CD4-positive, alpha-beta T cell (primary cell): ENCODE measurements at places on chromosomes 4 and X.

GRCh38 chr4:81492606-81493230 is 21.0 kb upstream of the RASGEF1B start:
- DNase-seq = no peak

DNA sequence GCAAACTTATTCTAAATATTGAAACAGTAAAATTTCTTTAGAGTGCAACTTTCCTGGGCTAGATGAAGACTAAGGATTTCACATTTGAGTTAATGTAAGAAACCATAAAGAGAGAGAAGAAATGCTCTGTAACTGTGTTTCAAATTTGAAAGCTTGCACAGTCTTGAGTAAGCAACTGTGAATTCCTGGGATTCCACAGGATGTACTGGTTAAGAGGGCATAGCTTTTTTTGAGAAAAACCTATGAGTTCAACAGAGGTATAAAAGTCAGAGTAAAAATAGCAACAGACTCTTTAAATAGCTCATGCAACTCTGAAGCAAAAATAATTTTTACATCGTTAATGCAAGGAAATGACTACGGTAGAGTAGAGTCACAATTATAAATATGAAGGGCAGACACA is 25.5 kb downstream of the ZNF330 start:
- no peak for DNase-seq

DNA sequence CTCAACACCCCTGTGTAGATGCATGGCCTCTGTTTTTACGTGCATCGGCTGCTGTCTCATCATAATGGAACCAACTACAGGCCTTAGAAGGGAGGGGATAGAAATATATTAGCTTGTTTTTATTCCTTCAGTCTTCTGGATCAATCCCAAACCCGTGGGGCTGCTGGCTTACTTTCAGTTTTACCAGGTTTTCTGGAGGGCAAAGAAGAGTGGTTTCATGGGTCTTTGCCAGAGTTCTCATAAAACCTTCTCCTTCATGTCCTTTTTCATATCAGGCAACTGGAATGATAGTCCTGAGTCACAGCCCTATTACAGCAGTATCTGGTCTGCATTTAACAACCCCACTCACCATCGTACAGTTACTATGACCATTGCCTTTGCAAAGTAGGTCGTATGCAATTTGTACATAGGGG is 34.6 kb downstream of the PPP2R2C start:
- no peak for DNase-seq

DNA sequence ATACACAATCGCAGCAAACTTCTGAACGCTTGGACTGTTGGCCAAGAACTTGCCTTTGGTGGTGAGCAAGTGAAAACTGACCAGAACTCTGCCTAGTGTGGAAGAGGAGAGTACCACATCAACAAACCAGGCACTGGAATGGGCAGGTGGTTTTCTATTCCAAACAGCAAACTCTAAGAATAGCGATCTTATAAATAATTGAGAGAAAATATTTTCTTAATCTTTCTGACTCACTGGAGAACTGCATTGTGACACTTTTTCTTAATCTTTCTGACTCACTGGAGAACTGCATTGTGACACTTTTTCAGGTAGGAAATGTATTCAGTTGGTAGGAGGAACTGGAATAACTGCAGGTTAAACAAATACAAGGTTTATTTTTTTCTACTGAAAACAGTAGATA is 57.0 kb upstream of the SORBS2 start:
- DNase-seq = no peak

GRCh38 chr4:70903291-70903603 is 1.1 kb downstream of the MOB1B start:
- DNase-seq = no peak

GRCh38 chrX:125295337-125295736 is 24.3 kb upstream of the TEX13C start:
- DNase-seq = no peak

DNA sequence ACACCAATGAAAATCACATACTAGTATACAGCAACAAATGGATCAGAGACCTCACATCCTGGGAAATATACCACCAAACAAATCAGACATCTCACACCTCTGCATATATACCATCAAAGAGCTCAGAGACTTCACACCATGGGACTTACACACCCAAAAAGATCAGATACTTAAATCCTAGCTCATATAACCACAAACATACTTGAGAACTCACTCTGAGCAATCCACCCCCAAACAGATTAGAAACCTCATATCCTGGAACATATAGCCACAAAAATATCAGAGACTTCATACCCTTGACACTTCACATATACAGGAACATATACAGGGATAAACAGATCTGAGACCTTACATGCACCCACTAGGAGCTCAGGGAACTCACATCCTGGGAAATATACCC is 32.1 kb downstream of the SUV39H1 start:
- DNase-seq = no peak

DNA sequence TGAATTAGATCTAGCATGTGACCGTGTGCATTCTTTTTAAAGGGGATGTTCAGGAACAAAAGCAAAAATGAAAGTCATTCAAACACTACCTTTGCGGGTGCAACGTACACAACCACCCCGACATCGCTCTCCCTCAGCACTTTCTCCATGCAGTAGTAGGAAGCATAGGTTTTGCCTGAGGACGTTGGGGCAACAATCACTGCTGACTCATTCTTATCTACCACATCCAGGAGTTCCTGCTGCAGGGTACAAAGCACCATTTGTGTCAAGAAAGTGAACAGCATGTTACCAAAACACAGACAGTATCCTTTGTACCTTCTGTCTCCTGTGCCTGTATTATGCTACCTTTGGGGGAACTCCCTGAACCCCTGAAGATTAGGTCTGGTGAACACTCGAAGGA is 58.6 kb downstream of the DDX60L start:
- DNase-seq = no peak
